WTC11 (cell line): ENCODE measurements at places on chromosomes 7 and 10. TPM values are rescaled to one million over a fixed set of nuclear protein-coding genes. Genes with fewer than 3 reads are reported as not detected.

Gene A1CF
- total RNA-seq, result 0.07 to 0.21 TPM (median 0.07 TPM) in 3 replicates

DNA sequence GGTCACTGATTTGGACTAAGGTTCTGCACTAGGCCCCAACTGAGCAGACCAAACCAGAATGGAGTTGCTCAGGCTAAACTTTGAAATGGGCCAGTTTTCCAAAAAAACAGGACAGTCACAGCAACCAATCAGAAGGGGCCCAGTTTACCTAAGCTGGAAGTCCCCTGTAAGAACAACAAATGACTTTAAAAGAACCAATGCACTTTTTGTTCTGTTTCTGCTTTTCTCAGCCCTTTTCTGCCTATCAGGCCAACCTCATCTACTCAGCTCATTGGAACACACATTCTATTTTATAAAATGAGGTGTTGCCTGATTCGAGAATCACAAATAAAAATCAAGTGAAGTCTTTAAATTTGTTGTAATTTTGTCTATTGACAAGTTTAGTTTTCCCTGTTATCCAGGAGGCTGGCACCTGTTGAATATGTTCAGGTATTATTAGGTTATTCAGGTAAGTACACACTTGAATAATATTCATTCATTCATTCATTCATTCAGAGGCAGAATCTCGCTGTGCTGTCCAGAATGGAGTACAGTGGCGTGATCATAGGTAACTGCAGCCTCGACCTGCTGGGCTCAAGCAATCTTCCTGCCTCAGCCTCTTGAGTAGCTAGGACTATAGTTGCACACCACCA is 168.7 kb downstream of the TAX1BP1 start:
- DNase-seq, result no peak

DNA sequence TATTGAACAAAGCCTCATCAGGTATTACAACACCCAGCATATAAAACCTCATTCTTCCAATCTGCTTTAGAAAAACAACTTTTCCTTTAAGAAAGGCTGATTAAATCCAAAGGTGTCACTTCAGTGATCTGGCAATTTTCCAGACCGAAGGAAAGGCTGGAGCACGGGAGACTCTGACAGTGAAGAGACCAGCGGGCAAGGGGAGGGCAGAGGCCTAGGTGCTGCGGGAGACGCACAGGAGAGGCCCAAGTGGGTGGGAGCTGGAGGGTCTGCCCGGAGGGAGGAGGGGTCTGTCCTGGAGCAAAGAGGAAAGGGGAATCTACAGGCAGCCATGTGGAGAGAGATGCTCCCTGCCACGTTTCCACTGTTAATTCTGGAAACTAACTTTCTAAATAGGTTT is 24.3 kb upstream of the PPP2R2D start:
- no peak for DNase-seq

Gene CALU
- 150 to 163 TPM (median 159 TPM) in 3 replicates for total RNA-seq

Gene CLRN3
- total RNA-seq, result not detected in 3 replicates

DNA sequence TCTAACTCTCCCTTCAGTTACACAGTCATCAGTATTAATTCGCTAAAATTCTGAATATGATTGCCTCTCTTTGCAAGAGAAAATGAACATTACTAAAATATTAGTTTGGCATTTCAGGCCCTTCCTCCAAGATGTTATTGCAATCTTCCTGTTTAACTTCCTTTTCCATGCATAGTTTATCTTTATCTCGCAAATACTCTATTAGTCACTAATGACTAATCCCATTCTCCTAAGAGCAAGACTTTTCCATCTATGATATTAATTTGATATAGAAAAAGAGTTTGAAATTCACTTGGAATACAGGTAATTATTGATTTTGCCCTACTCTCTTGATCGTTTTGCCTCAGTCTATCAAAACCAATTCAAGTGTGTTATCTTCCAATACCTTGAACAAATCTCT is 41.8 kb upstream of the SEMA3A start:
- DNase-seq, result no peak

Gene ARF5
- 167 to 173 TPM (median 171 TPM) in 3 replicates for total RNA-seq
